ENCODE measurements at places on chromosomes 3 and 15.

- no peak for DNase-seq
Measured at GRCh38 chr3:161503271-161503670, 6.7 kb downstream of the OTOL1 start.

DNA sequence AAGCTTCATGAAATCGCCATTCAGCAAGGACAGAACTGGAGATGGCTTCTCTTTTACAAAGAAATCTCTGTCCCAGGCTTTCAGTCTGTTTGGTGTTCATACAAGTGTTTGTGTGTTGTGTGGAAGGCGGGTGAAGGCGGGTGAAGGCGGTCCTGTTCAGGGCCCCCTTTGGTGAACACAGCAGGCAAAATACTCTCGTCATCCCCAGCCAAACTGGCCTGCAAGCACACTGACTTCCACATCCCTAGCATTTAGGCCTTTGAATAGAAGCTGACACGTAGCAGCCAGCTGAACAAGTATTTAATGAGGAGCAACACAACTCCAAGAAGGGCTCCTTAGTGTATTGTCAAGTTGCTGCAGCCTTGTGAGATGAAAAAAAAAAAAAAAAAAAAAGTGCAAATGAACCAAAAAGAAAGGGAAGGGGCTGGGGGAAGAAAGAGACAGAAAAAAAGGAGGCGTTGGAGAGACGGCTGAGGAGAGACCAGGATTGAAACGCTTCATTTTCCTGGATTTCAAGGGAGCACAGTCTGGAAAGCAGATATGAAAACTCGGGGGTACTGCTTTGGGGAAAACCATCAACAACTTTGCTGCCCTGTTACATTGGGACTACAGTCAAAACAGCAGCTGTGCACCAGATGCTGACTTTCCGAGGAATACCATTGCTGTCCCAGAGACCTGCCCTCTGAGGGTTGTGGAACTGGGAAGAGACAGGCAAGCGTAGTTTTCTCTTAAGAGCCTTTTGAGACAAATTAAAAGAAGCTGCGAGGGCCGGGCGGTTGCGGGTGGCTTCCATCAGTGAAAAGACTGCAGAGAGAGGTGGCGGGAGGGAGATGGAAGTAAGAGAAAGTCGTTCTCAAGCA lies 74.6 kb downstream of the TGFBR2 start:
- DNase-seq = no peak

- no peak for DNase-seq
Measured at GRCh38 chr3:69819282-69819681, 80.0 kb downstream of the MITF start.

- no peak for DNase-seq
Measured at GRCh38 chr15:74748322-74748946, at the start of gene CYP1A2. Gene CYP1A2, plus strand, starts transcription at chr15:74748845. Its CDS starts 894 bp downstream, at chr15:74749739.

DNA sequence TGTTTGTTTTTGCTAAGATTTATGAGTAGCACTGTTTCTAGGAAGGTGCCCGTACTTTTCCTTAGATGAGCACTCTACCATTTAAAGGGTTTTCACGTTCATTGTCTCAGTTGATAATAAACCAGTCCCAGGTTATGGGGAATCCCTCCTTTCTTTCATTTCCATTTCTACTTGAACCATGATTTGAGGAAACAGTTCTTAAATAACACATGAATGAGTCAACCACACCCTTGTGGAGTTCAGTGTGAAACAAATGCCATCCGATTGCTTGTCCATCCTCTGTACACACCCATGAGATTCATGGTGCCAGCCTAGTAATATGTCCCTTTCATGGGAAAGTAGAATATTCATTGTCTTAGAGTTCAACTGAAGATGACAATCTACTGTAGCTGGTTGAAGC lies 23.1 kb downstream of the CMTM8 start:
- no peak for DNase-seq

- DNase-seq = no peak
Measured at GRCh38 chr3:132405188-132405587, 12.1 kb upstream of the DNAJC13 start.

DNA sequence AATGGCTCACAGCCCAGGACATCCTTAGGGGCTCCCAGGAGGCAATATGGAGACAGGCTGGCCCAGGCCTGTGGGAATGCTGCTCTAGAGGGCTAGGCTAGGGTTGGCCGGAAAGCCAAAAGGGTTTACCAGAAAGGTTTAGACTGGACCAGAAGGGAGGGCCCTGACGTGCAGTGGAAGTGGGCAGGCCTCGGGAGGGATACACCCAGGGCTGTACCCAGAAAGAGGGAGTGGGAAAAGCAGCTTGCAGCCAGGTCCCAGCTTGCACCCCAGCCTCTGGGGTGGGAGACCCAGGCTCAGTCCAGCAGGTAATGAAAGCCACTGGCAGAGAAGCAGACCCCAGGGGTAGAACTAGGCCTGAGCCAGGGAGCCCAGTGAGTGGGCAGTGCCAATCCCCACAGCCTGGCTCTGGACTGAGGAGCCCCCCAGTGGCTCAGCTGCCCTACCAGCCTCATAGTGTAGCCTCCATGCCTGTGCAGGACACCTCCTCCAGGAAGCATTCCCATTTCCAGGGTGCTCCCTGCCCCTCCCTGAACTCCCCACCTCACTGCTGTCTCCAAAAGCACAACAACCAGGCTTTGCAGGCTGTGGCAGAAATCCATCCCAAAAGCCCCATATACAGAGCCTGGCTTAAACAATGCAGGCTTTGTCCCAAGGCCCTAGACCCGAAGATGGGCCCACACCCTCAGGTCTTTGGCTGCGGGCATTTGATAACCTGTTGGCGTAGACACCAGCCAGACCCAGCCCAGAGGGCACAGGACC lies 3.5 kb downstream of the GORASP1 start:
- DNase-seq = no peak

DNA sequence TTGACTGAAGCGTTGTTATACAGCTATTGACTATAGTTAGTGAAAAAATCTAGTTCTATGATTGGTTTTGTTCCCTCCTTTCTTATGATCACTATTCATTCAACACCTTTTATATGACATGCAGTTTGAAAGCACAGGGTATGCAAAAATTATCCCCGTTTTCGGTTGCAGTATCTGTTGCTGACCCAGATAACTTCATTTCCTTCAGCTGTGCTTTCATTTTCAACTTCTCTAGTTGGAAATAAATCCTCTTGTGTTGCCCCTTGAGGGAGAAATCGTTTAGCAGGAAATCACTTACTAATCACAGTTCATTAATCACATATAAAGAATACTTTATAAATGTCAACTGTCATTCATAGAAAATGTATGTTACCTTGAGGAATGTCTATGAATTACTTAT lies 55.1 kb downstream of the MBNL1 start:
- DNase-seq = peak; percentile 31

DNA sequence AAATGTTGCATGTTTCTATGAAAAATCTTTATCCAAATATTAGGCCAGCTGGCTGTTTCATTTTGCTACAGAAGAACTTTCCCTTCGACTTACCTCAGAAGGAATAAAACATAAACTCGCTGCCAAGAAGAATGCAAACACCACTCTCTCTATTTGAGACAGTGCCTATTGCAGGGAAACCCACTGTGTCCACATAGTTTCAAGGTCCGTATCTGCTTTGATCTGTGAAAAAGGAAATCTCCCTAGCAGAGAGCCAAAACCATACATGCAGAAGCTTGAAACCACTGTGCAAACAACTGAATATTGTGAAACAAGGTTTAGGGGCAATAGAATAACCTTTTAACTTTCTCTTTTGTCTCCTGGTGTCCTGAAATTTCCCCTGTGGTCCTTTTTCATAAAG lies 35.0 kb upstream of the CAPN7 start:
- peak; percentile 10 for DNase-seq

GRCh38 chr3:126760541-126760940 lies 56.5 kb downstream of the CHCHD6 start:
- no peak for DNase-seq

GRCh38 chr3:169268286-169268776 lies 395.2 kb downstream of the MECOM start:
- no peak for DNase-seq

GRCh38 chr15:31387479-31388118 lies 61.0 kb downstream of the KLF13 start:
- DNase-seq = no peak

DNA sequence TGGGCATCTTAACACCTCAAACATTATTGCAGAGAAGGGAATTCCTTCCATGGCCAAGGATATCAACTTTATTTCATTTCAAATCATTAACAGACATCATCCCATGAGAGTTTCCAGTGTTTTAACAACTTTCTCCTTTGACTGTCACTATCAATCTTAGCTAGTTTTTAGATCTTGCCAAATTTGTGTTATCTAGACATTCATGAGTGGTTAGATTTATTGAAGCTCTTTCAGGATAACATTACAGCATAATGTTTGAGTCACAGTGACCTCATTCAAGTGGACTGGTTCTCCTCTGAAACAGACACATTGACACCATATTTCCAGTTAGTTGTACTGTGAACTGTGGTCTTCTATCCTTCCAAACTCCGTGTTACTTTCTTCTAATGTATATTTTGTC lies 8.6 kb upstream of the TNFAIP8L3 start:
- no peak for DNase-seq

GRCh38 chr3:37148208-37148607 lies 26.2 kb downstream of the LRRFIP2 start:
- DNase-seq = no peak

- no peak for DNase-seq
Measured at GRCh38 chr3:6860149-6860953, 564 bp upstream of the GRM7 start.

DNA sequence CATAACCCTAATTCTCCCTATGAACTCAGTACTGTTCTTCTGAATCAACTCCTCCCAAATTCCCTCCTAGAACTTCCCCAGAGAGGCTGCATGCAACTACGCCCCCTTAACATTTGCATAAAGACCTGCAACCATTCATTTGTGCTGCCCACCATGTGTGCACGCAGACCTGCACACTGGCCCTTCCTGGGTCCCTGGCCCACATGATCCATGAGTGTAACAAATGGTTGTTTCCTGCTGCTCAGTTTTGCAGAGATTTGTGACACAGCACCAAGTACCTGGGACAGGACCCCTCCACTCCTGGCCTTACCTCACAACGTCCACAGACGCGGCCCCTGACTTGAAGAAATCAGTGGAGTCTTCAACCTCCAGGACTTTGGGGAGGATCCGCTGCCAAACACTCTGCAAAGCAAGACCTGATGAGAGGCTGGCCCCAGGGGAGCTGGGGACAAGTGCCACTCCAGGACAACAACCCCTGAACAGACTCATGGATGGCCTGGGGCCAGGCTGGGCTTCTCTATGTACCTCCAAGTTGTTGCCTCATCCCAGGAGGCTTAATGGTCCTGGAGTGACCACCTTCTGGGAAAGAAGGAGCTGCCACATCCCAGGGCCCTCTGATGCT lies 33.8 kb downstream of the ALDH1L1 start:
- no peak for DNase-seq

GRCh38 chr3:152192050-152192449 lies 76.7 kb upstream of the MBNL1 start:
- peak; percentile 28 for DNase-seq

DNA sequence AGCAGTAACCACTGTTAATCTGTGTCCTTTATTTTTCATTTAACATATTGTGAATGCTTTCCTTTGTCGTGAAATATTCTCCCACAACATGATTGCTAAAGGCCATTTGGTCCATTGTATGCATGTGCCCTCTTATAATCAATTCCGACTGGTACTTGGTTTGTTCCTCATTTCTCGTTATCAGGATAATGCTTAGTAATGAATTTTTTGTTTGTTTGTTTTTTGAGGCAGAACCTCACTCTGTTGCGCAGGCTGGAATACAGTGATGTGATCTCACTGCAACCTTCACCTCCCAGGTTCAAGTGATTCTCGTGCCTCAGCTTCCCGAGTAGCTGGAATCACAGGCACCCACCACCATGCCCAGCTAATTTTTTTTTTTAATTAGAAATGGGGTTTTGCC lies 22.0 kb downstream of the SPATA12 start:
- DNase-seq = no peak

DNA sequence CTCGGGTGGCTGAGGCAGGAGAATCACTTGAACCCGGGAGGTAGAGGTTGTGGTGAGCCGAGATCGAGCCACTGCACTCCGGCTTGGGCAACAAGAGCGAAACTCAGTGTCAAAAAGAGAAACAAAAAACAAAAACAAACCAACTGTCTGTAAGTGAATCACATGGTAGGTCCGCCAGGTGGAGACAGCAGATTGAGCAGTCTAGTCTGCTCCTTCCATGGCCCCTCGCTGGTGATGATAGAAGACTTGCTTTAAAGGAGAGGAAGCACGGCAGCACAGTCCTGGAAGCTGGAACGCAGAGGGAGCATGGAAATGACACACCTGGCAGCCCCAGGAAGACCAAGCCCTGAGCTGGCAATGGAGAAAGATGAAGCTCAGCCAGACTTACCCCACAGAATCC lies 31.4 kb upstream of the MGLL start:
- DNase-seq = peak; percentile 88

GRCh38 chr3:25385807-25386460 lies 42.1 kb upstream of the RARB start:
- no peak for DNase-seq

Data from OCI-M1 (cell line).